ENCODE measurements at places on chromosomes 2 and 18.

DNA sequence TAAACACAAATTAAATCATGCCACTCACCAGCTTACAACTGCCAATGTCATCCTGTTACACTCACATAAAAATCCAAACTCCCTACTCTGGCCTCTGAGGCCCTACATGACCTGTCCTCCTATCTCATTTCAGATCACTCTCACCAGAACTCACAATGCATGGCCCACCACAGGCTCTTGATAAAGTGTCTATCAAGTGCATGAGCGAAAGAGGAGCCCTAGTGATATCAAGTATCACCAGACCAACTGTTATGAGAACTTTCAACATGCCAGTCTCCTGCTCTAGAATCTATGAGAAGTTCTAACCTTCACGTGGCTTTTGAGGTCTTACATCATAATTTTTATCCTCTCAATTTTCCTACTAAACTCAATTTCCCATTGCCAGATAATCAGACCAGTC, 76.4 kb upstream of the CD226 start:
- DNase-seq: no peak

DNA sequence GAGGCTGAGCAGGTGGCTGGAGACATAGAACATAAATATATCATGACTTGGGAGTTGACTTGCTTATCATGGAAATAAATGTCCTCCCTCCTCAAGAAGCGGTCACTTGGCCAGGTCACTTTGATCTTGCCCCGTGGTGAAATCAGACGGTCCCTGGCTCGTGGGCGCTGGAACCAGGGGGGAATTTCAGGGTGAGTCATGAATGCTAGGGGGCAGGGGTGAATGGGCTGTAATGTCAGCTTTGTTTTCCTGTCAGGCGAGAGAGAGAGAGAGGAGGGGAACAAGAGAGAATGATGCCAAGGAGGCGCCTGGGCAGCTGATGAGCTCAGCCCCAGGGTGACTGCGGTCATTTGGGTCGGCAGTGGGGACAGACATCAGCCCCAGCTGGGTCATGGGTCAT, 47.7 kb downstream of the RRM2 start:
- DNase-seq: peak; percentile 81

GRCh38 chr2:40260437-40260836, 191.5 kb downstream of the SLC8A1 start:
- DNase-seq: no peak

DNA sequence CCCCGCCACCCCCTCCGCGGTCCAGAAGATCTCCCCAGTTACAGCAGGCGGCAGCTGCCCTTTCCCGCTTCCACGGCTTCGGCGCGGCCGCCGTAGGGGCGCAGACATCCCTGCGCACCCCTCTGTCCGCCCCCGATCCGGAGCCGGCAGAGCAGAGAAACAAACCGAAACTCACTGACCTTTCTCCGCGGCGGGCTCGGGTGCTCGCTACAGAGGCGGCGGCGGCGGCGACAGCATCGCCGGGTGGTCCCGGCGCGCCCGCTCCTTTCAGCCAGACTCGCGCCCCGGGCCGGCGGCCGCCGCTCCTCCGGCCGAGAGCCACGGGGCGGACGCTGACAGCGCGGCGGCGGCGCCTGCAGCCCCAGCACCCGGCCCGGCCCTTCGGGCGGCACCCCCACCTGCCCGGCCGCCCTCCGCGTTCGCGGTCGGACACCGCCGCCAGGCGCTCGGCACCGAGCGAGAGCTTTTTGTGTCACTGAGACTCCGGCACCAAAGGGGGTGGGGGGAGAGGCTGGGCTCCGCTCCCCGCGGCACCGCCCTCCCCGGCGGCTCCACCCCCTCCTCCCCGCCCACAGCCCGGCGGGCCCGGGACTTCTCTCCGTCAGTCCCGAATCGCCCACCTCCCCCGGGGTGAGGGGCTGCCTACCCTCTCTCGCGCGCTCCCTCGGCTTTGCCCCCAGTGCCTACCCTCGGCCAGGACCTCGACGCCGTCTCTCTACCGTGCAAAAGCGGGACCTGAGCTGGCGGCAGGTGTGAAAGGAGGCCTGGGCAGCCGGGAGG, 1.4 kb upstream of the RNF152 start:
- peak; percentile 85 for DNase-seq

DNA sequence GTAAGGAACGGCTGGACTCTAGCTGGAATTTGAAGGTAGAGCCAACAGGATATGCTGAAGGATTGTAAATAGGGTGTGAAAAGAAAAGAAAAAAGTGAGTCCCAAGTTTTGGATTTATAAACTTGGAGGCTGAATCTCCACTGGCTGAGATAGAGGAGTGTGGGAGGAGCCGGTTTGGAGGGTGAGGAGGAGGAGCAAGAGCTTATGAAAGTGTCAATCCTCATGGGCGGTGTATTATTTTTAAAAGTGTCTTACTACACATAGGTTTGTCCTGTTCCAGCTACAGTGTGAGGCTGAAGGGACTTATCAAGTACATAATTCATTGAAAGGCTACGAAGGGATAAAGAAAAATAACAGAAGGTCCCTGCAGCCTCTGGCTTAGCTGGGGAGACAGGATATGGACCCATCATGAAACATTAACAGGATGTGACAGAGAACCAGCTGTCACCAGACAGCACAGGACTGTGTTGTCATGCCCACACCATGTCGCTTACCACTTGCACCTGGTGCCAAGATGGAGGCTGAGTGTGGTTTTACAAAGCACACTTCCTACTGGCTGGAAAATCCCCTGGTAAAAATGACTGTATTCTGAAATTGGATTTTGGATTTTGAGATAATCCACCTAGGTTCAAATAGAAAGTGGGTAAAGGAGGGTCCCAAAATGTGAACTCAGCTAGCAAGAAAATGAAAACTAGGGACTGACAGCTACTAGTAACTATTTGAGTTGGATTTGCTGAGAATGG, 2.5 kb upstream of the MREG start:
- peak; percentile 15 for DNase-seq

GRCh38 chr2:236761358-236761757, 191.7 kb downstream of the ACKR3 start:
- no peak for DNase-seq

- DNase-seq: no peak
Measured at GRCh38 chr2:218024336-218024735, 21.5 kb upstream of the TNS1 start.

- no peak for DNase-seq
Measured at GRCh38 chr2:200222791-200223190, 83.7 kb upstream of the SPATS2L start.

- peak; percentile 58 for DNase-seq
Measured at GRCh38 chr2:172095146-172095904, 7.4 kb downstream of the DLX2 start.

GRCh38 chr18:31554776-31555175, 36.9 kb upstream of the TTR start:
- no peak for DNase-seq

- peak; percentile 84 for DNase-seq
Measured at GRCh38 chr2:36403675-36404230, 48.2 kb downstream of the CRIM1 start.

DNA sequence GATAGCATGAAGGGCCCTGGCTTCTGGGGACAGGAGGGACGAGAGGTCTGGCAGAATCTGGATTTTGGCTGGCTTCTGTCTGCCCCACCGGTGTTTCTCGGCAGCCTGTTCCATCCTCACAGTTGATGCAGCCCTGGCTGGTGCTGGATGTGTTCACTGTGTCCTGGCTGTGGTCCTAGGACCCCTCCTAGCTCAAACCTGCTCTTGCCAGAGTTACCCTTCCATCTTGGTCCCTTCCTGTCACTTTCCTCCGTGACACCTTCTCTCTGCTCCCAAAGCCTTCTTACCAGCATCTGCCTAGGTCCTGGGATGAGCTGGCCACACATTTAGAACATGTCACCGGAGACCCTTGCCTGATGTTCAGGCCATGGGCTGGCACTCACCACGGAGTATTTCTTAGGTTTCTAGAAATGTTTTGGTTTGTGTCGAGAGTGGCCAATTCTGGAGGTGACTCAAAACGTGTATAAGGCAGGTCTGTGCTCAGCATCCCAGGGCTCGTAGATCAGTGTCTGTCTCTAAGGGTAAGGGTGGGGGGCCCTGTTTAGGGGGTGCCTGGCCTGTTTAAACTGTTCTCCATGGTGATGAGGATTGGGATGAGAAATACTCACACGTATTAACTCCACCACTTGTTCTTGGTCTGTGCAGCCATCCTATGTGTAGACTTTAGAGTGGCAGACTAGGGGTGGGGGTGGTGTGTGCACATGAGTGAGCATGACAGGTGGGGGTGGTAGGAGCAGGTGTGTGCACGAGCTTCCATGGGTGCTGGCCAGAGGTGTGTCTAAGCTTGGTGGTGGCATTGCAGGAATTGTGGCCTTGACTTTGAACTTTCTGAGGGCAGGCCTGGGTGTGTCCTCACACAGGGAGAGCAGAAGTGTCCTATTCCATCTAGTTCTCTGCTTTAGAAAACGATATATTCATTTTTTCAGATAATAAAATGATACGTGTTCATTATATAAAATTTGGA, 162.7 kb downstream of the DYSF start:
- DNase-seq: no peak

DNA sequence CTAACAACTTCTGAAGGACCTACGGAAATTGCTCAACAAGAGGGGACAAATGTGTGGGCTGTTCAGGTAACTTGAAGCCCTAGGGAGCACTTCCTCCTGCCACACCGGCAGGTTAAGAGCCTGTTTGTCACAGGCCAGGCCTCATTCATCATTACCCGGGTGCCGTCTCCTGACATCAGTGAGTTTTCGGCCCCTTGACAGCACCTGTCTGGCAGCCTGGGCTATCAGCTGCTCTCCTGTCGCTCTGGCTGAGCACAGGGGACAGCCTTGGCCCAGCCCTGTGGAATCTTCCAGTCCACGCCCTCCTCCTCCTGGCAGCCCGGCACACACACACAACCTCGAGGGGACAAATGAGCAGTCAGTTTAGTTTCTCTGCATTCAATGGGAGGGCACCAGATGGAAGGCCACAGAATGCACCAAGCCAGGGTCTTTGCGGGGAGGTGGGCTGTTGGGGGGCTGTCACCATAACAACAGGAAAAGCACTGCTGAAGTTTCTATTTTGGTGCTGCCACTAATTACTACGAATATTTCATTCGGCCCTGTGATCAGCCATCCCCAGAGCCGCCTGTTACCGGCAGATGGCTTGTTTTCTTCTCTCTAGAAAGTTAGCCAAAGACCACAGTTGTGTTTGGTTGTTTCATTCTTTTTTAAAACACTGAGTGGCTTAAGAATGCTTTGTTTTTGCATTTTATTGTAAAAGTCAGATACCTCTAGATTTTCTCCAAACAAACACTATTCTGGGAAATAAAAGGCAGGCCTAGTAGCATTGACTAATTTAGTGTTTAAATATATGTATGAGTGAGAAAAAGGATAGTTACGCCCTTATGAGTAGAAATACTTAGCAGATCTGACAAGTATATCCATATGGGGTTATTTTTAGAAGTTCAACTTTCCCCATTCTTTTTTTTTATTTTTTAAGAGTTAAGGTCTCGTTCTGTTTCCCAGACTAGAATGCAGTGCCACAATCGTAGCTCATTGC, 189.9 kb upstream of the NDUFV2 start:
- no peak for DNase-seq

DNA sequence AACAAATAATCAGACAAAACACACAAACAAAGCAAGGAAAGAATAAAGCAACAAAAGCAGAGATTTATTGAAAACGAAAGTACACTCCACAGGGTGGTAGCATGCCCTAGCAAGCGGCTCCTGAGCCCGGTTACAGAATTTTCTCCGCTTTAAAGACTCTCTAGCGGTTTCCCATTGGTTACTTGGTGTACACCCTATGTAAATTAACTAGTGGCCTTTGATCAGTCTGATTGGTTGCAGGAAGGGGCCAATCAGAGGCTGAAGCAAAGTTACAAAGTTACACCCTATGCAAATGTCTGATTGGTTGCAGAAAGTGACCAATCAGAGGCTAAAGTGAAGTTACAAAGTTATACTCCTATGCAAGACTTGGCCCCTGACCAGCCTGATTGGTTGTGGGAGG, 242.9 kb downstream of the LDLRAD4 start:
- no peak for DNase-seq

- peak; percentile 79 for DNase-seq
Measured at GRCh38 chr2:64795024-64795592, 141.4 kb upstream of the SERTAD2 start.

- peak; percentile 8 for DNase-seq
Measured at GRCh38 chr2:205902041-205902899, 183.7 kb downstream of the INO80D start.

DNA sequence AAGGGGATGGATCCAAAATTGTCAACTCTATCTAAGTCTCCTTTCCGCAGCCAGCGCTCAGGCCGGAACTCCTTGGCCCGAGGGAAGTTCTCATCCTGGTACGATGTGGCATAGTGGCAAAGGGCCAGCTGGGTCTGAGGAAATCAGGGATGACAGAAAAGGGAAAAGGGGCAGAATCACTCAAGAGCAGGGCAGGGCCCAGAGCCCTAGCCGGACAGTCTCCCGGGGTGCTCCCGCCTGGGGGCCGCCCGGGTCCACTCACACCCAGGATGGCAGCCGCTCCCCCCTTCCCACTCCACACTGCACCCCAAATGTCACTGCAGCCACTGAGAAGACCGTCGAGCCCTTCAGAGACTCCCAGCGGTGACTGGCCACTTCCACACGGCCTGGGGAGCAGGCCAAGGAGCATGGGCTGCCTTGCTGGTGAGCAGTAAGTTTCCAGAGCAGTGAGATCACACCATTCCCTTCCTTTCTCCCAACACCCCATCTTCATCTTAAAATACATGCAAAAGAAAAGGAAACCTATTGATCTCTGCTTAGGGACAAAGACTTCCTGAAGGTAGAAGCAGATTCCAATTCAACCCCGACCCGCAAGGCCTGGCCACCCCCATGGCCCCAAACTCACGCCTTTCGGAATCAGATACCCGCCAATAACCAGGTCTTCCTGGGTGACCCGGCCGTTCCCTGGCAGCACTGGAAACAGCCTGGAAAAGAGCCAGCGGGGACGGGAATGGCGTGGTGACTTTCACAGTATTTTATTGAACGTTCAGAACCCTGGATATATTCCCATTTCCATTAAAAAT, 26.7 kb downstream of the CYP27C1 start:
- no peak for DNase-seq

GRCh38 chr2:148876595-148877402, 1.8 kb downstream of the KIF5C start:
- peak; percentile 30 for DNase-seq

DNA sequence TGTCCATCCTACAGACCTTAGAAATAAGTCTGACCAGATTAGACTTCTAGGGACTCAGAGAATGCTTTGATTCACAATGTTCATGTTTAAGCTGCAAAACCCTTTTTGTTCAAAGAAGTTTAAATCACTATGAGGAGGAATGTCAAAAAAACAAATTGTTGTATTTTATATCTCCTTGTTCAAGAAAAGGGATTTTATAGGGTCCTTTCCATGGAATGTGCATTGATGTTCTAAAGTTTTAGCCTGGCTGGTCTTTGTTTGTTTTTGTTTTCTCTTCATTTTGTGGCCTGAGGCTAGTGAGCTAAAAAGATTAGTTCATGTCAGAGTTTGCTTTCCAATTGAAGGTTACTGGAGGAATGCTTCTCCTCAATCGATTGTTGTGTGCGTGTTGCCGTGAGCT, 77.2 kb downstream of the MGAT5 start:
- DNase-seq: no peak

Measured in dermis blood vessel endothelial cell (primary cell).